ENCODE measurements at places on chromosomes 3 and 15. TPM values are rescaled to one million over a fixed set of nuclear protein-coding genes. Genes with fewer than 3 reads are reported as not detected.
A peak's percentile ranks its signal among the peaks of the same experiment; 100 is the strongest.

ATP13A5 gene
- total RNA-seq, result not detected

GOLGA6B gene
- total RNA-seq, result not detected

CP gene
- total RNA-seq, result not detected

PARP15 gene
- total RNA-seq, result 28.6 TPM

HEG1 gene
- 7.4 TPM for total RNA-seq

CCR3 gene
- total RNA-seq, result not detected

DNA sequence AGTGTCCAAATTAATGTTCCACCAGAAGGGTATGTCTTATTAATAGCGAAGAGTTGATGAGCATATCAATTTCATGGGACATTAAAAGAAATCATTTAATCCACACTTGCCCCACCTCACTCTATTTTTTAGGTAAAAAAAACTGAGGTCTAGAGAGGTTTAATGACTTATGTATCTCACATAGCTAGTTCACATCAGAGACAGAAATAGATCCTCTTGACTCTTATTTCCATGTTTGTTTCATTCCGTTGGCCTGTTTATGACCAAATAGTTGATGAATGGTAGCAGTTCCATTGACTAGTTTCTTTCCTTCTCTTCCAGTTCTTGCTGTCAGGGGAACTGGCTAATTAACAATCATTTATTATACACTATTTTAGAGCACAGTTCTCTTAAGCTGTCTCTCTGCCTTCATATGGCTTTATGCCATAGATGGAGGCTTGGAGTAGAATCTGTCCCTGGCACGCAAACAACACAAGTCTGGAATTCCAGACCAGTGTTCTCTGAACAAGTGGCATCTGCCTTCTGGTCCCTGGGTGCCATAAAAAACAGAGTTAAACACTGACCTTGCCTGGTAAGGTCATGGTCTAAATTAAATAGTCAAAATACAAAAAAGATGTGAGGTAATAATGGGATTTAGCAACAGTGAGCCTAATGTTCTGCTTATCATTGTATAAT, 220.0 kb upstream of the CGNL1 start:
- no peak overlapping the region for H3K27ac ChIP-seq
- H3K27me3 ChIP-seq, result no peaks in the 10 kb centered on the region
- H3K36me3 ChIP-seq, result peaks cover 12% of the 10 kb centered on the region
- H3K4me3 ChIP-seq, result no peak overlapping the region
- peaks cover 14% of the 10 kb centered on the region for H3K4me1 ChIP-seq

GRCh38 chr3:20073068-20073467, 32.8 kb downstream of the KAT2B start:
- peaks cover 18% of the 10 kb centered on the region for H3K4me1 ChIP-seq
- DNase-seq, result no peak
- H3K27ac ChIP-seq, result peak overlapping the region; percentile 33
- H3K27me3 ChIP-seq, result no peaks in the 10 kb centered on the region

DNA sequence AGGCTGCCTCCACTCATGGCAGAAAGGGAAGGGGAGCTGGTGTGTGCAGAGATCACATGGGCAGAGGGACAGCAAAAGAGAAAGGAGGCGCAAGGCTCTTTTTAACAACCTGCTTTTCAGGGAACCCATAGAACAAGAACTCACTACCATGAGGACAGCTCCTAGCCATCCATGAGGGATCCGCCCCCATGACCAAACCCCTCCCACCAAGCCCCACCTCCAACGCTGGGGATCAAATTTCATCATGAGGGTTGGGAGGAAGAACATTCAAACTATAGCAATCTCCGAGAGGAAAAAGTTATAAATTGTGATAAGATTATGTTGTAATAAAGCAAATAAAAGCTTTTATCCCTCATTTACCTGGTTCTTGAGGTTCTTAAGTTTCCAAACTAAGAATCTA, 84.7 kb upstream of the LMCD1 start:
- DNase-seq, result peak; percentile 3
- no peaks in the 10 kb centered on the region for H3K4me1 ChIP-seq
- no peak overlapping the region for H3K4me3 ChIP-seq
- H3K27me3 ChIP-seq, result no peaks in the 10 kb centered on the region
- no peaks in the 10 kb centered on the region for H3K36me3 ChIP-seq
- no peak overlapping the region for H3K27ac ChIP-seq

GRCh38 chr15:80985981-80986380, 3.6 kb downstream of the MESD start:
- no peaks in the 10 kb centered on the region for H3K27me3 ChIP-seq
- no peak overlapping the region for H3K27ac ChIP-seq
- no peak overlapping the region for H3K4me3 ChIP-seq
- peaks cover 61% of the 10 kb centered on the region for H3K4me1 ChIP-seq
- H3K36me3 ChIP-seq, result peaks cover 12% of the 10 kb centered on the region

DNA sequence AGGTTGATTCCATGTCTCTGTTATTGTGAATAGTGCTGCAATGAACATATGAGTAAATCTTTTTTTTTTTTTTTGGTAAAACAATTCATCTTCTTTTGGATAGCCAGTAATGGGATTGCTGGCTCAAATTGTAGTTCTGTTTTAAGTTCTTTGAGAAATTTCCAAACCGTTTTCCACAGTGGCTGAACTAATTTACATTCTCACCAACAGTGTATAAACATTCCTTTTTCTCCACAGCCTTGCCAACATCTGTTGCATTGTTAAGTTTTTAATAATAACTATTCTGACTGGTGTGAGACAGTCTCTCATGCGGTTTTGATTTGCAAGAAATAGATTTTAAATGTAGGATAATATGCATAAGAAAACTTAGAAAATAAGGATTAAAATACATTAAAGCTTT, 279.0 kb upstream of the EPHA3 start:
- H3K36me3 ChIP-seq, result no peaks in the 10 kb centered on the region
- no peak overlapping the region for H3K4me3 ChIP-seq
- H3K4me1 ChIP-seq, result no peaks in the 10 kb centered on the region
- no peak for DNase-seq

GRCh38 chr3:165817160-165817709, 20.0 kb downstream of the BCHE start:
- H3K27me3 ChIP-seq, result no peaks in the 10 kb centered on the region
- no peak overlapping the region for H3K4me3 ChIP-seq
- no peak overlapping the region for H3K27ac ChIP-seq
- H3K36me3 ChIP-seq, result no peaks in the 10 kb centered on the region
- no peaks in the 10 kb centered on the region for H3K4me1 ChIP-seq
- no peak for DNase-seq

GRCh38 chr3:28053759-28054158, 187.7 kb upstream of the CMC1 start:
- no peaks in the 10 kb centered on the region for H3K36me3 ChIP-seq
- no peak overlapping the region for H3K27ac ChIP-seq
- H3K4me3 ChIP-seq, result peak overlapping the region; percentile 6
- peaks cover 22% of the 10 kb centered on the region for H3K27me3 ChIP-seq
- peaks cover 40% of the 10 kb centered on the region for H3K4me1 ChIP-seq
- peak; percentile 48 for DNase-seq

GRCh38 chr15:63463036-63463435, 41.4 kb upstream of the USP3 start:
- no peak overlapping the region for H3K27ac ChIP-seq
- no peaks in the 10 kb centered on the region for H3K27me3 ChIP-seq
- no peak overlapping the region for H3K4me3 ChIP-seq
- H3K36me3 ChIP-seq, result no peaks in the 10 kb centered on the region

- H3K4me1 ChIP-seq, result no peaks in the 10 kb centered on the region
- DNase-seq, result peak; percentile 15
- no peak overlapping the region for H3K27ac ChIP-seq
- H3K36me3 ChIP-seq, result no peaks in the 10 kb centered on the region
Observed at GRCh38 chr3:15405448-15406050, 21.8 kb downstream of the METTL6 start.

DNA sequence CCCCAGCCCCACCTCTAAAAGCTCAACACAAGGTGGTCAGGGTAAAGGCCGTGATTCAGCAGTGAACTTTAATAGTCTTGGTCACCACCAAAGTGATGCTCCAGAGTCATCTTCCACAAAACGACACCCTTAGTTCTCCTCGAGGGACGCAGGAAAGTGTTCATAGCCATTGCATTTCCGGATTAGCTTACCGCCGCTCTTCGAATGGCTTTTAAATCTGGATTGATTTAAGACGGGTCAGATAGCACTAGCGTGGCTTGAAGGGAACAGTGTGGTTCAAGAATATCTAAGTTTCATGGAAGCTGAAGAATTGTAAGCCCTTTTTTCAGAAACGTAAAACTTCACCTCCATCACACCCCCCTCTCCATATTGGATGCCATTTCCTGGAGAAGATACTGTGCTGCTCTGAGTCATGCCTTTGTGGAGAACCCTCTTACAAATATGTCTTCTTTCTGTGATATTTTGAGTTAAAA, 829 bp downstream of the RNF7 start:
- H3K36me3 ChIP-seq, result peaks cover 5% of the 10 kb centered on the region
- H3K27ac ChIP-seq, result peak overlapping the region; percentile 100
- H3K4me1 ChIP-seq, result peaks cover 52% of the 10 kb centered on the region
- no peaks in the 10 kb centered on the region for H3K27me3 ChIP-seq

DNA sequence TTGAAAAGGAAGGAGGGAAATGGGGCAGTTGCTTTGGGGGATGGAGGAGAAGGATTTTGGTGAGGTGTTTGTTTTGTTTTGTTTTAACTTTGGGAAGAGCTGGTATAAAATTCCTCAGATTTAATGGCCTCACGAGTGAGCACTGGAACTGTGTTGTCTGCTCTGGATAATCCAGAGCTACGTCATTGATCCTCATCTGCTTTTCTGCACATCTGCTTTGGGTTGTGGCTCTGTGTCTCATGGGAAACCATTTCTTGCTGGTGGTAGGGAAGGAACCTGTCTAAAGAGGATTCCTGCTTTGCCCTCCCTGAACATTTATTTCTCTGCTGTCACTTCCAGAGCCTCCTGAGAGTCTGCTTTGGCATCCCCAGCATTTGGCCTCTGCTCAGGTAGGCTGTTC, 3.1 kb downstream of the SNRK start:
- peak overlapping the region; percentile 96 for H3K27ac ChIP-seq
- H3K27me3 ChIP-seq, result no peaks in the 10 kb centered on the region
- DNase-seq, result no peak
- H3K4me3 ChIP-seq, result peak overlapping the region; percentile 82

- no peak overlapping the region for H3K4me3 ChIP-seq
- peaks cover 12% of the 10 kb centered on the region for H3K4me1 ChIP-seq
- no peaks in the 10 kb centered on the region for H3K36me3 ChIP-seq
- H3K27ac ChIP-seq, result no peak overlapping the region
- H3K27me3 ChIP-seq, result no peaks in the 10 kb centered on the region
- no peak for DNase-seq
Observed at GRCh38 chr3:129705274-129705673, 98.8 kb upstream of the PLXND1 start.

- H3K27me3 ChIP-seq, result no peaks in the 10 kb centered on the region
- no peak overlapping the region for H3K27ac ChIP-seq
- no peak for DNase-seq
- no peaks in the 10 kb centered on the region for H3K4me1 ChIP-seq
Observed at GRCh38 chr15:82917249-82917648, 35.3 kb downstream of the HOMER2 start.

DNA sequence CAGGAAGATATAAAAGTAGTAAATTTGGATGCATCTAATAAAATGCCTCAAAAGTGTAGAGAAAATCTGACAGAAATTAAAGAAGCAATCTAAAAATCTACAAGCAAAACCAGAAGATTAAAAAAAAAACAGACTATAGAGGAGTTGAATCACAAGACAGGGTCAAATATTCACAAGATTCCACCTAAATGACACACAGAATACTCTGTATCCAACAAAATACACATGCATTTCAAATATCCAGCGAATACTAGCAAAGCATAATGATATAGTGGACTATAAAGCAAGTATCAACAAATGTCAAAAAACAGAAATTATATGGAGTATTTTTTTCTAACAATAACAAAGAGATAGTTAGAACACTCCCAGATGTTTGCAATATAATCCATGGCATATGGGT, 20.5 kb upstream of the ACTC1 start:
- H3K4me1 ChIP-seq, result no peaks in the 10 kb centered on the region
- no peaks in the 10 kb centered on the region for H3K36me3 ChIP-seq
- no peak overlapping the region for H3K4me3 ChIP-seq
- DNase-seq, result no peak

DNA sequence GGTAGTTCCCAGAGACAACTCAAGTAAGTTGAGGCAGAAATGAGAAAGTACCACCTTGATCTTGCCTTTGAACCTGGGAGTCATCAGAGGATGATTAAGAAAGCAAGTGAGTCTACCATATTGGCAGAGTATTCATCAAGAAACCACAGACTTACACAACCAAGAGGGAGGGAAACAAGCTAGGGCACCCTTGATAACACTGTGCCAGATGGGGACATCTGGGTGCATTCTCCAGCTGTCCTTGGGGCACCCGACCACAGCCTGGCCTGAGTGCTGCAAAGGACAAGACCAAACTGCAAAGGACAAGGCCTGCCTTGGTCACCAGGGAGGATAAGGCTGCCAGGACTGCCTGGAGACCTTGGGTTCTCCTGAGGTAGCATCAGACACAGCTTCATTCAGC, 553.6 kb downstream of the EPHB1 start:
- DNase-seq, result no peak
- H3K27me3 ChIP-seq, result no peaks in the 10 kb centered on the region
- H3K27ac ChIP-seq, result no peak overlapping the region
- no peaks in the 10 kb centered on the region for H3K36me3 ChIP-seq
- no peaks in the 10 kb centered on the region for H3K4me1 ChIP-seq

DNA sequence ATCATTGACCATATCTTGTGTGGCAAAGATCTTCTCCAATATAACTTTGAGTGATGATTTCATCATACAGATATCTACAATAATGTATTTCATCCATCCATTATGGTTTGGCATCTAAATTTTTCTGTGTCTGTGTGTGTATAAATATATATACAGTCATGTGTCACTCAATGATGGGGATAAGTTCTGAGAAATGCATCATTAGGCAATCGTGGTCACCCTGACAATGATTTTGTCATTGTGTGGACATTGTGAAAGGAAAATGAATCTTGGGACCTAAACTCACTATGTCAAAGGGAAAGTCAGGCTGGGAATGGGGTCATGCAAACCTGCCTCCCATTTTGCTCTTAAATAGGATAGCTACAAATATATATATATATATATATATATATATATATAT, 12.4 kb downstream of the CFAP161 start:
- H3K4me1 ChIP-seq, result no peaks in the 10 kb centered on the region
- peaks cover 10% of the 10 kb centered on the region for H3K27me3 ChIP-seq
- no peak for DNase-seq

GRCh38 chr3:57956119-57956832, 51.9 kb upstream of the FLNB start:
- peak overlapping the region; percentile 55 for H3K4me3 ChIP-seq
- H3K27me3 ChIP-seq, result no peaks in the 10 kb centered on the region
- H3K36me3 ChIP-seq, result no peaks in the 10 kb centered on the region
- H3K27ac ChIP-seq, result peak overlapping the region; percentile 65

DNA sequence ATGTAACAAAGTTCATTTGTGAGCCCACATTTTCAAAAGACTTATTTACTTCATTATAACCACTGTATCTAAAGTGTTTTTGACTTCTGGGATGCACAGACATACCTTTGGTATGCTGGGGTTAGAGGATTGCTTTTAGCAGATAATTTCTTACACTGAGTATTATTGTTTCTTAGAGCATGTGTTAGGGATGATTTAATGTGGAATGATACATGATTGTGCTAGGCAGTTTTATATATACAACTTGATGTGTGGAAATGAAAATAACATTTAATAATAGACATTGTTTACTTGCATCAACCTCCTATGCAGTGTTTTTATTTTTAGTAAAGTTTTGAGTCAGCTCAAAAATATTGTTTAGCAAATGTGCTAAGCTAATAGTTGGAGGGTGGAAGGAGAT, 3.4 kb downstream of the KIF23 start:
- no peak overlapping the region for H3K4me3 ChIP-seq
- DNase-seq, result no peak
- H3K27me3 ChIP-seq, result peaks cover 6% of the 10 kb centered on the region
- H3K4me1 ChIP-seq, result peaks cover 34% of the 10 kb centered on the region

Measured in activated T-cell treated with anti-CD3 and anti-CD28 coated beads, Interleukin-2, amount 50 U/mL, for 72 hours (primary cell).